ENCODE measurements at places on chromosomes 2 and 18.

GRCh38 chr2:26575836-26576564 lies 65.2 kb downstream of the CIB4 start:
- no peak for DNase-seq

DNA sequence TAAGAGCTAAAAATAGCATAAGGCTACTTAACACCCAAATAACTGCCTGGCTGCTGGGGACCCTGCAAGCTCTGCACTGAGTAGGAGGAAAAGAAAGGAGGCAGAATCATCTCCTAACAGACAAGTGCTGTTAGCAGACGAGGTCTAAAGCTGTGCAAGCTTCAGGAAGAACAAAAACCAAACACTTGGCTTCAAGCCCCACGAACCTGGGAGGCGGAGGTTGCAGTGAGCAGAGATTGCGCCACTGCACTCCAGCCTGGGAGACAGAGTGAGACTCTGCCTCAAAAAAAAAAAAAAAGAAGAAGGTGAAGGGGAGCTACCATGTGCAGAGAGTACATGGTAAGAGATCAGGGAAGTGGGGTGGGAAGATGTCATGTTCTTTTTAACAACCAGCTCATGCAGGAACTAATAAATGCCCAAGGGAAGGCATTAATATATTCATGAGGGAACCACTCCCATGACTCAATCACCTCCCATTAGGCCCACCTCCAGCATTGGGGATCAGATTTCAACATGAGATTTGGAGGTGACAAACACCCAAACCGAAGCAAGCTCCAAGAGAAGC lies 28.8 kb upstream of the INO80C start:
- no peak for DNase-seq

- no peak for DNase-seq
Observed at GRCh38 chr2:240238786-240239185, 98.3 kb upstream of the OTOS start.

GRCh38 chr2:176856683-176857082 lies 355.9 kb upstream of the HNRNPA3 start:
- no peak for DNase-seq

DNA sequence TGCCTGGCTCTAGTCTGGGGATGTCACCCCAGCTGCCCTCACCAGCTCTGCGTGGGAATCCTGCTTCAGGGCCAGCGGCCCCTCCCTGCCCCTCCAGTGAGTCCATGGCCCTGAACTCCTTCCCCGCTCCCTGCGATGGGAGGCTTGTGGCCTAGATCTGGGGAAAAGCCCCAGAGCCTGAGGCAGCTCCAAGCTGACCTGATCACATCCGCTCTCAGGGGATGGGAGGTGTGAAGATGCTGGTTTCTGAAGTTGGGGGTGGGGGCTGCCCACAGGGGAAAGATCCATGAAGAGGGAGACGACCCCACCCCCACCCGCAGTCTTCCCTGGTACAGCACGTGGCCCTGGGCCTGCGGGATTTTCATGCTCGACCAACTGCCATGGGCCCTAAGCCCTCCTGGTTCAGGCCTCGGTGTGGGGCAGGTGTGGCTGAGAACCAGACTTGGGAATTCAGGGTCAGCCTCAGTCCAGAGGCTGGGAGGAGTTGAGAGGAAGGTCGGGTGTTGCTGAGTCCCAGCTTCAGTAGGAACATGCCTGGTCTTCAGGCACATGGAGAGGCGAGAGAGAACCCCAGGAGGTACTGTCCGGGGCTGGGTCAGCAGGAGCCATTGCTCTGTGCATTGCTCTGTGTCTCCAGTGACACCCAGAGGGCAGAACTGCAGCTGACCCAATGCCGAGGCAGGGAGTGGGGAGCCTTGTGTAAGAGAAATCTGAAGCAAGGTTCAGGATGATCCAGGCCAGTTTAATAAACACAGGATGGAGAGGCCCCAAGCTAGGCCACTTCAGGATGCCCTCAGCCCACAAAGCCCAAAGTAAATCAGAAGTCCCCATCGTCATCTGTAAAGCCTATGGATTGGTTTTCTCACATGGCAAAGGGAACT lies 115.1 kb downstream of the CAPN13 start:
- DNase-seq, result peak; percentile 78

DNA sequence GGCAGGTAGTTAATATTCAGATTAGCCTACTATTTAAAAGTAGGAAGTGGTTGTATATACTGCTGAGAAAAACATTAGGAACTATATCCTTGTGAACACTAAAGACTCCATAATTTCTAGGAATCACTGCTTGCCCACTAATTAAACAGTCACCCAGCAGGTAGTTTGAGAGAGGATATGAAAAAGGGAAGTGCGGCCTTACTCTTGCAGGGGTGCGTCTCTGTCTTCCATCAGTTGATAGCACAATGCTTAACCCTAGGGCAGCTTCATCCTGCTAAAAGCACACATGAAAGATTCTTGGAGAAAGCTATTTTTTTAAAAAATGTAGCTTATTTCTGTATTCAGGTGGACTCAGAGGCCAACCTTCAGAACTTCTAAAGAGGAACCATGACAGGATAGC lies 53.1 kb upstream of the ATP5MC3 start:
- DNase-seq, result no peak

DNA sequence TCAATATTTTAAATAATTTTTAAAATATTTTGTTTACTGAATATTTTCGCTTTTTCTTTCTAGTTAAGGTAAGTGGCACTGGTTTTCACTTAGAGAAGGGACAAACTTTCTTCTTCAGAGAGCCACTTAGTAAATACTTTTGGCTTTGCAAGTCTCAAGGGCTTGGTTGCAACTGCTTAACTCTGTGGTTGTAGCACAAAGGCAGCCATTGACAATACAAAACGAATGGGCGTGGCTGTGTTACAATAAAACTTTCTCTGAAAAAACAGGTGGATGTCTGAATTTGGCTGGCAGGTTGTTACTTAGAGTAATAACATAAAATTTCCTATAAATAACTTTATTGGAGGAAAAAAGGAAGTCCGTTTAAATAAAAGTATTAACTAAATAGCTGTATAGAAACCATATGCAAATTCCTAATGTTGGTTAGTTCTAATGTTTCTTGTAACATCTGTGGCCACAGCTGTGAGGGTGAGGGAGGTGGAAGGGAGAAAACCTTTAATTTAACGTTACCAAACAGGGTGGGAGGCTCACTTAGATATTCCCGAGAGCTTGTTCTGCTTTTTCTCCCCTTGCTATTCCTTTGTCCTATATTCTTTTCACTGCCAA lies 62.4 kb upstream of the TNP1 start:
- no peak for DNase-seq

GRCh38 chr18:6044773-6045172 lies 149.5 kb upstream of the TMEM200C start:
- DNase-seq, result no peak

GRCh38 chr2:206974551-206974950 lies 35.2 kb downstream of the CPO start:
- no peak for DNase-seq

- DNase-seq, result no peak
Observed at GRCh38 chr18:60067426-60068210, 167.8 kb downstream of the PMAIP1 start.

All from WERI-Rb-1 (cell line).